ENCODE measurements at places on chromosomes 2 and 18. TPM values are rescaled to one million over a fixed set of nuclear protein-coding genes. Genes with fewer than 3 reads are reported as not detected.

Gene HNMT
- total RNA-seq, result 12.7 TPM

GRCh38 chr18:33914399-33914798, 310.3 kb downstream of the NOL4 start:
- DNase-seq, result no peak

DNA sequence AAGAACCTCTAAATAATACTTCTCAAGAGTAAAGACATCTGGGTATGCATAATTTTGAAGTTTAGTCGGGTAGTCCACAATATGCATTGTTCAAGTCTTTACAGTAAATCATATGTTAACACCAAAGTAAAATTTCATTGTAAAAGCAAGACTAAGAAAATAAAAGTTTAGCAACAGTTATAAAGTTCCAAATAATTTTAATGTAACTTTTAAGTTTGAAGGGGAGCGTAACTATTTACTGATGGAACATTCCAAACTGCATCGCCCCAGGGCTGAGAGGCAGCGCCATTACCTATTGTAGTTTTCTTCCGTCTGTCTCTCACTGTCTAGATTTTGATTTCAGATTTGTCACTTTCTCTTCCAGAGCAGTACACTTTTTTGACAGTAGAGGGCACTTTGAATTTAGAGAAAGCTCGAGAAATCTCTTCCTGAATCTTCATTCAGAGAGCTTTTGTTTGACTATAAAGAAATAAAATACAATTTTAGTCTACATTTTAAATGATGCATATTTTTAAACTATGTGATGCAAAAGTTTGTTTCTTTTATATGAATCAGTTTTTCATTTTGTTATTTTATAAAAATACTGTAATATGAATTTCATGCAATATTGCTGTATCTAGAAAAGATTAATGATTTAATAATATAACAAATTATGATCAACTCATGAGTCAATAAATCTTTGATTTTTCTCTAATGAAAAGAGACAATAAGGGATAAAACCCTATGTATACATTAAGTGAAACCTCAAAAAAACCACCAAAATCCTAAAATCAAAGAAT, 389.8 kb downstream of the FIGN start:
- DNase-seq, result no peak

GRCh38 chr18:69900941-69901340, 46.7 kb downstream of the CD226 start:
- DNase-seq, result no peak

DNA sequence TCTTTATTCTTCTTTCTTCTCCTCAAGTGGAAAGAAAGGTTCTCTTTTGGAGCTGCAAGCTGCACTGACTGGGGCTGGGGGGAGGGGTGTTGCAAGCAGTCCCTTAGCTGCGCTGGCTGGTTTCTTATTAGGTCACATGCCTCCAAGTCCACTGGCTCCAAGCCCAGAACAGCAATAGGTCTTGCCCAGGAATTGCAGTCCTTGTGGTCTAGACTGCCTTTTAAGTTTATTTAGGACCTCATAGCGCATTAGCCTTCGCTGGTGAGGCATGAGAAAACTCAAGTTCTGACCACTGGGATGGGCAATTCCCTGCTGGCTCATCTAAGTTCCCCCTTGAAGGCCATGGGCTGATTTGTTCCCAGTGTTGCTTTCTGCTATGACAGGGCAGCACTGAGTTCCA, 138.6 kb upstream of the SCN7A start:
- no peak for DNase-seq

GRCh38 chr2:190970873-190971506, 43.0 kb downstream of the STAT1 start:
- DNase-seq, result no peak

DNA sequence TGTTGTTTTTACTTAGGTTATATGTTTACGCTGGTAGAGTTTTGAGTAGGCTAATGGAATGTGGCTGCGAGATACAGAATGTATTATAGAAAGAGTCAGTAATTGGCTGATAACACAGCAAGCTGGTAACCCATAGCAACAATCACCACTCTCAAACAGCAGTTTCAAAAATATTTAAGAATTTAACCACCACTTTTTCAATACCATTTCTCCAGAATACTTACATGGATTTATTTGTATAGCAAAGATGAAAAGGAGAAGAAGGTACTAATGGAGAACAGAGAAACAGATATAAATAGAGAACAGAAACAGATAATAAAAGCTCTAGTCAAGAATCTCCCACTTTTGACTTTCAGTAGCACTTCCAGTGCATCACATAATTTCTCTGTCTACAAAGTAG, 188.3 kb upstream of the SLC39A10 start:
- DNase-seq, result no peak

DNA sequence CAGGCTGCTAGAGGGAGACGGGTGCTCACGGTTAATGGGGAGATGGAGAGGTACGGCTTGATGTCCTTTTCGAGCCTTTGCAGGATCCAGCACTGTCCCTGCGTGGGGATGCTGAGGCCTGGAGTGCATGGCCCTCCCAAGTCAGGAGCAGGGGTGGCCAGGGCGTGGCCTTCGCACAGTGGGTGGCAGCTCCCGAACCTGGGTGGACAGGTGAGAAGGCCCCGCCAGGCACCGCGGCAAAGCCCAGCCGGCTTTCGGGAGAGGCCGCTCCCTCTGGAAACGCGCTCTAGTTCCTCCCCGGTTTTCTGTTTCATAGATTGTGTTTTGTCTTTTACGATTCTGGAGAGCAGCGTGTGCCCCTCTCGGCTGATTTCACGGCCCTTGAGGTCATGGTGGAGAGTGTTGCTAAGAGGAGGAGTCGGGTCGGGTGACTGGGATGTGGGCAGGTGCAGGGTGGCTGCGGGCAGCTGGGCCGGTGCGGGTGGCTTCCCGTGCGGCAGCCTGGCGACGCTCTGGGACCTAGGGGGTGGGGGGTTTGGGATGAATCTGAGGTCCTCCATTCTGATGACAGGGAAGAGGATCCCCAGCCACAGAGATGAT, 39.4 kb downstream of the CTDP1 start:
- no peak for DNase-seq

DNA sequence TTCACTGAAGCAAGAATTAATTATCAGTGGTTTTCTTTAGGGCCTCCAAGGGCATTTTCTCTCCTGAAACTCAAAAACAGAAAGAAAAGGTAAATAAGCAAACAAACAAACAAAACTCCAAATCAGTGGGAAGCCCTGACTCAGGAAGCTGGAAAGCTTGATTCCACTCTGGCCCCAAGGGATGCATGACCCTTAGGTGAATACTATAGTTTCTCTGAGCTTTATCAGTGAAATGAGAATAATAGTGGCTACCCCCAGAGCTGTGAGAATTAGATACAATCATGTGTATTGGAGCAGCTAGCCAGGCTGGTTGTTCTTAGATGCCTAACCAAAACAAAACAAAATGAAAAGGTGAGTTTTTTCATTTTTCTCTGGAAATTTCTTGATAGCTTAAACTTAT, 585.1 kb downstream of the CNTNAP5 start:
- no peak for DNase-seq

DNA sequence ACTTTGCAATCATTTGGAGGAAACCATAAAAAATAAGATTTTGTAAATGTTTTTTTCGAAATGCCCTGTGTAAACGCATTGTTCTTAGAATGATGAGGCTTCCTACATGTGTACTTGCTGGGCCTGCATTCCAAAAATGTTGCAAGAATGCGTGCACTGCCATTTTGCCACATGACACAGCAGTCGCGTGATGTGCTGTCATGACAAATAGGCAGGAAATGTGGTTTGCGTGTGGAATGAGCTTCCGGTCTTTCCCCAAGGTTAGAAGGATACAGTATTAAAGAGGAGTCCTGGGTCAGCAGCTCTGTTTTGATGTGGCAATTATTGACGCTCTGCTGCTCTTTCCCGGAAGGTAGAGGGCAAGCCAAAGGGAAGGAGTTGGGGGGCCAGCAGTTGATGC, 18.1 kb upstream of the SERPINB2 start:
- DNase-seq, result no peak

DNA sequence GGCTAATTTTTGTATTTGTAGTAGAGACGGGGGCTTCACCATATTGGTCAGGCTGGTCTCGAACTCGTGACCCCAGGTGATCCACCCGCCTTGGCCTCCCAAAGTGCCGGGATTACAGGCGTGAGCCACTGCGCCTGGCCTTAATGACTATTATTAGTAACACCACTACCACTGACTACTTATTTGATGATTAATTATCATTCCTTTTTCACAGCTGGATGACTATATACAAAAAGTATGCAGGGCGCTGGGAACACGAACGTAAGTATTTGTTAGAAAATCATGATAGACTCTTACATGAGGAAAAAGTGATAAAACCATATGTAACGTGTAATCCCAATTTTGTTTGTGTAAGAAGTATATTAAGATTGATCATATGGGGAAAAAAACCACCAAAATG, 21.6 kb downstream of the DARS1 start:
- DNase-seq, result no peak

DNA sequence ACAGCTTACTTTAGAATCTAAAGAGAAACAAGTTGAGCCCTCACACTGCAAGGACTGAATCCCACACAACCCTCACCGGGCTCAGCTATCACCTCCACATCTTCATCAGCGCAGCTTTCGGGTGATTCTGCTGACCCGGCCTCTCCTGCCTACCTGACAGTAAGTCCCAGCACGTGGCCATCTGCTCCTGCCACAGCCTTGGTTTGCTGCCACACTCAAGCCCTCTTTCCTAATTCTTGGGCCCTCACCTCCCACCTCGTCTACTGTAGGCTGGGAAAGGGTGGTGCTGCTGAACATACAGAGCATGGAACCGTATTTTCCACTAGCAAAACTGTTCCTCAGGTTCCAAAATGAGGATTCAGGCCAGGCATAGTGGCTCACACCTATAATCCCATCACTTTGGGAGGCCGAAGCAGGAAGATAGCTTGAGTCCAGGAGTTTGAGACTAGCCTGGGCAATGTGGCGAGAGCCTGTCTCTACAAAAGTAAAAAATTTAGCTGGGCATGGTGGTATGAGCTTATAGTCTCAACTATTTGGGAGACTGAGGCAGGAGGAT, 55.3 kb upstream of the HAAO start:
- DNase-seq, result no peak

Measured in Right ventricle myocardium superior (tissue), 1 donor.